ENCODE measurements at places on chromosomes 2 and 18. TPM values are rescaled to one million over a fixed set of nuclear protein-coding genes. Genes with fewer than 3 reads are reported as not detected.
A peak's percentile ranks its signal among the peaks of the same experiment; 100 is the strongest.

DNA sequence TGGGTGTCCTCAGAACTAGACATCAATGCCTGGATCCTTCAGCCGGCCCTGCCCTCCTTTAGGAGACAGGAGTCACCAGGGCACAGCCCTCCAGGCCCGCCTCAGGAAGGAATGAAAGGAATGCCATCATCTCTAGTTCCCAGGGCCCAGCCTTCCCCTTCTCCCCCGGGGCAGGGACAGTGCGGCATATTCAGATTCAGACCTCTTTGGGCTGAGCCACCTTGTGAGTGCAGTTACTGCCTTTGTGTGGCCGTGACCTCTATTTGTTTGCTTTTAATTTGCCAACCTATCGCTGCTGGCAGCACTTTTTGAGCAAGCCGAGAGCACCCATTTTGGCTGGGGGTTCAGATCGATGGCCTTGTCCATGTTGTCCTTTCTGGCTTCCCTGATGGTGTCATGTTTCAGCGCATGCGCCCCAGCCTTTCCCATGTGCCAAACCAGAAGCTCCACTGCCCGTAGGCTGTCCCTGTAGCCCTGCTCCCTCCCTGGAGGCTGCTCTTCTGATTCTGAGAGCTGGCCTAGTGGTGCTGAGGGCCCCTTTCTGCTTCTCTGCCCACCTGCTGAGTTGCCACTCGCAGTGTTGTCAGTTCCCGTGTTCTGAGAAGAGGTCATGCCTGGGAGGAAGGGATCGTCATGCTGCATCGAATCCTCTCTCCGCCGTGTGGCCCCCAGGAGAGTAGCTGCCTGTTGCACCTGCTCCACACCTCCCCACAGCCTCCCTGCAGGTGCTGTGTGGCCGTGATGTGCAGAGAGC is 10.9 kb downstream of the ANKRD23 start:
- H3K4me3 ChIP-seq, result no peak overlapping the region
- H3K27ac ChIP-seq, result peak overlapping the region; percentile 19
- peak; percentile 97 for DNase-seq
- H3K27me3 ChIP-seq, result no peaks in the 10 kb centered on the region

GRCh38 chr2:143029141-143029540 is 100.1 kb upstream of the ARHGAP15 start:
- no peaks in the 10 kb centered on the region for H3K4me1 ChIP-seq
- H3K27ac ChIP-seq, result no peak overlapping the region
- no peak overlapping the region for H3K4me3 ChIP-seq
- no peaks in the 10 kb centered on the region for H3K27me3 ChIP-seq
- H3K36me3 ChIP-seq, result no peaks in the 10 kb centered on the region
- no peak for DNase-seq

GRCh38 chr2:215504547-215504946 is 68.7 kb upstream of the FN1 start:
- H3K27ac ChIP-seq, result no peak overlapping the region
- no peak for DNase-seq
- H3K27me3 ChIP-seq, result no peaks in the 10 kb centered on the region
- no peaks in the 10 kb centered on the region for H3K4me1 ChIP-seq
- H3K36me3 ChIP-seq, result no peaks in the 10 kb centered on the region

- no peaks in the 10 kb centered on the region for H3K27me3 ChIP-seq
- H3K4me3 ChIP-seq, result no peak overlapping the region
Observed at GRCh38 chr2:74682501-74682900, 28.5 kb downstream of the SEMA4F start.

The CD8A gene
- polyA plus RNA-seq, result 3.5 TPM
